ENCODE measurements at places on chromosomes 16 and 17.
A peak's percentile ranks its signal among the peaks of the same experiment; 100 is the strongest.

GRCh38 chr16:11481987-11482386 is 104.7 kb downstream of the LITAF start:
- no peak for DNase-seq

DNA sequence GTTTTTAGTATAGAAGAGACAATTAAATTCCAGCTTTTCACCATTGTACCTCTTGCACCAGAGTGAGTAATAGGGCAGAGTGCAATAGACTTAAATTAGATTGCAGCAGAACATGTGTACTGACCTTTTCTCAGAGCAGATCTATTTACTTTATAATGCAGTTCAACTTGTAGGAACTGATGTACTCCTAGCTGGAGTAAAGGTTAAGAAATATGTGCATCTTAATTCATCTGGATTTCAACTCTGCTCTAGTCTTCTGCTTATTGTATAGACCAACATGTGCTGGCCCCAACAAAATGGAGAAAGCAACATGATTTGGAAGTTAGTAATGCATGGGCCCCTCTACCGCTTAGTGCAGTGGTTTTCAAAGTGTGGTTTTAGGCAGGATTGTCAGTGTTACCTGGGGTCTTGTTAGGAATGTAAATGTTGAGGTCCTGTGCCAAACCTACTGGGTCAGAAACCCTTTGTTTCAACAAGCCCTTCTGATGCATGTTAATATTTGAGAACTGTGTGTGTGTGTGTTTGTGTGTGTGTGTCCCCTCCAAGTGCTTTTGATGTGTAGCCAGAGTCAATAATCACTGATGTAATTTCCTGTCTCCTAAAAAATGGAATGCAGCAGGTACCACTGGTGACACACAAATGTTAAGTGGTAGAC is 138.6 kb downstream of the TOX3 start:
- DNase-seq, result no peak

DNA sequence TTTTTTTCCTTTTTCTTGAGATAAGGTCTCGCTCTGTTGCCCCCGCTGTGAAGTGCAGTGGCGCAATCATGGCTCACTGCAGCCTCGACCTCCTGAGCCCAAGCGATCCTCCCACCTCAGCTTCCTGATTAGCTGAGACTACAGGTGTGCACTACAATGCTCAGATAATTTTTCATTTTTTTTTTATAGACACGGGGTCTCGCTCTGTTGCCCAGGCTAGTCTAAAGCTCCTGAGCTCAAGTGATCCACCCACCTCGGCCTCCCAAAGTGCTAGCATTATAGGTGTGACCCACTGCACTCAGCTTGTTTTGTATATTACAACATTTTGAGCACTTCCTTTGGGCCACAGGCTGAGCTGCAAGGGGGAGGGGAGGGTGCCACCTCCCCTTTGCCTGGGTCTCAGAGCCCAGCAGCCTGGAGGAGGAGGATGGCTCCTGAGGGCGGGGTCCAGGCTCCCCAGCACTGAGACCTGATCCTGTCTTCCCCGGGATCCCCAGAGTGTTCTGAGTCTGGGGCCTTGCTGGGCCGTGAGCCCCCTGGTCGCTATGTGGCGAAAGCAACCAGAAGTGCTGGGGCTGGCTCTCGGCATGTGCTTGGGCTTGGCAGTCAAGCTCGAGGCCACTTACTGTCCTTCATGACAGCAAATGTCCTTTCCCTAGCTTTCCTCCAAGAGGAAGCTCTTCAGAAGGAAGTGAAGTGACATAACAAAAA is 8.1 kb downstream of the DEF8 start:
- no peak for DNase-seq

DNA sequence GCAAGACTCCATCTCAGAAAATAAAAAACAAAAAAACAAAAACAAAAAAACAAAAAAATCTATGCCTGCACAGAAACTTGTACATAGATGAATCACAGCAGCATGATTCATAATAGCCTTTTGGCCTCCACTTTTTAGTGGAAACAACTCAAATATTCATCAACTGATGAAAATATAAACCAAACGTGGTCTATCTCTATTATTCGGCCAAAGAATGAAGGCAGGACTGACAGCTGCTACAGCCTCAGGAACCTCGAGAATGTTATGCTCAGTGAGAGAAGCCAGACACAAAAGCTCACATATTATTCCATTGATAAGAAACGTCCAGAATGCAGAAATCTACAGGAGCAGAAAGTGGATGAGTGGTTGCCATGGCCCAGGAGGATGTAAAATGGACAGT is 19.8 kb downstream of the PPL start:
- no peak for DNase-seq

GRCh38 chr16:21982108-21982507 is 18.8 kb downstream of the PDZD9 start:
- DNase-seq, result no peak

DNA sequence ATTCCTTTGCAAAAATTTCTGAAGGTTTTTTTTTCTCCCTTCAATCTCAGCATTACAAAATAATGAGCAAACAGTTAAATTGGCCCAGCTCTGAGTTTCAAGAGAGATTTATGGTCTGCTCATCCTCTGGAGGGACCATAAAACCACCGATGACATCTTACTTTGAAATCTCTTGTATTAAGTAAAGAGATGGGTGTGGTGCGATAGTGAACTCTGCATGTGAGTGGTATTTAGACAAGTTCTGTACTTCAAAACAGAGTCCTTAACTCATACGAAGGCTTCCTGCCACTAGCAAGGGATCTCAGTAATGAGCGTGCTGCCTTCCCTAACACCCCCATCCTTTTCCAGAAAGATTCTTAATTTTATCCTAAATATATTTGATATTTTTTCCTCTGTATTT is 2.1 kb downstream of the FAM20A start:
- DNase-seq, result peak; percentile 73

DNA sequence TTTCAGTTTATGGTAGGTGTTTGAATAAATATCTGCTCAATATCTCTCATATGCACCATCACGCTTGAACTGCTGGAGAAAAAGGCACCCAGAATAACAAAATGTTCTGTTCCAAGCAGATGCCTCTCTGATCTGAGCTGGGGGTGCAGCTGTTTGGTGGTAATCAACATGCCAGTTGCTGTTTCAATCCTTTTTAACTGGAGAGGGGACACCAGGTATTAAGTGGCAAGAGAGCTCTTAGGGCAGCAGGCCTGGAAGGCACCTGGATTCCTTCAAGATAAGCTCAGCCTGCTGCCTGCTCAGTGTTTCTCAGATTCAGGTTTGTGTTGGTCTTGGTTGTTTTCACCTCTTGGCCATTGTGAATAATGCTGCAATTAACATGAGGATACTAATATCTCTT is 27.2 kb upstream of the VAT1L start:
- no peak for DNase-seq

DNA sequence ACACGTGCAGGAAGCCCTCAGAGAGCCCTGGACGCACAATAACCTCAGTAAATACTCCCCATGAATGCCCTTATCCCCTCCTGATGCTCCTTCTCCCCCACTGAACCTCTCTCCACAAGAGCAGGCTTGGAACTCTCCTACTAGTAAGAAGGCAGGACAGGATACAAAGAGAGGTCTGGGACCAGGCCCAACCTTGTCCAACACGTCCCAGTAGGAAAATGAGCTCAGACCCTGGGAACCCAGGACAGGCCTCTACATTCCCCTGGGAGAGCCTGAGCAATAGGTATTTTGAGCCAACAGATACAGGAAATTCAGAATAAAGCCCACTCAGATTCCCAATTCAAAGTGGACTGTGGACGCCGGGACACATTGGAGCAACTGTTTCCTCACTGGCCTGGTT is 19.2 kb downstream of the ZNF423 start:
- DNase-seq, result no peak

GRCh38 chr16:27816561-27816960 is 247.0 kb downstream of the GSG1L start:
- DNase-seq, result no peak

DNA sequence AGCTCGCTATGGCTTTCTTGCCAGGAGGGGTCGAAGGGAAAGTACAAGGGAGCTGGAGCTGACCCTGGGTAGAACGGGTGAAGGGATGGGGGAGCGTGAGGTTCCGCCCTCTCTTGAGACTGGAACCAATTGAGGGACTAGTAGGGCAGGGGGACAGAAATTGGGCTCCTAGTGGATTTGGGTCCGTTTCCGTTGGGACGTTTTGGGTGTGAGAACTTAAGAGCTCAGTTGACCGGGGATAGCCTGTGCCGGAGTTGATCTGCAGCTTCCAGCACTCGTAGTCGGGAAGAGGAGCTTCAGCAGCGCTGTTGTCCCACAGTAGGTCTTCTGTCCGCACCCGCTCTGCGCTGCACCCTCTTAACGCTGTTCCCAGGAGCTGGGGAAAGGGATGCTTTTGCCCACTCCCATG is 481 bp downstream of the CNTROB start:
- DNase-seq, result peak; percentile 38

DNA sequence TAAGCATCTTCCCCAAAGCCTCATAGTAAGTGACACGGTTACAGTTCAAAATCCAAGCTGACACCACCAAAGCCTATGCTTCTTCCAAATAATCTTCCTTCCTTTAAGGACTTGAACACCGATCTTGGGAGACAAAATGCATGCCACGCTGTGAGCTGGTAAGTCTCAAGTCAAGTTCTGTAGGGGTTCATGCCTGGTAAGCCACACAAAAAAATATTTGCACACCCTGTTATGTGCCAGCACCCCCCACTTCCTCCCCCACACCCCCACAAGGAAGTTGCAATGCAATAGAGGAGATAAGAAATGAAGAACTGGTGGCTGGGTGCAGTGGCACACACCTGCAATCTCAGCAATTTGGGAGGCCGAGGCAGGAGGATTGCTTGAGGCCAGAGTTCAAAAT is 5.6 kb downstream of the NOG start:
- DNase-seq, result no peak

- no peak for DNase-seq
These were observed 187.8 kb downstream of the RAB11FIP4 start for GRCh38 chr17:31579265-31579664.

DNA sequence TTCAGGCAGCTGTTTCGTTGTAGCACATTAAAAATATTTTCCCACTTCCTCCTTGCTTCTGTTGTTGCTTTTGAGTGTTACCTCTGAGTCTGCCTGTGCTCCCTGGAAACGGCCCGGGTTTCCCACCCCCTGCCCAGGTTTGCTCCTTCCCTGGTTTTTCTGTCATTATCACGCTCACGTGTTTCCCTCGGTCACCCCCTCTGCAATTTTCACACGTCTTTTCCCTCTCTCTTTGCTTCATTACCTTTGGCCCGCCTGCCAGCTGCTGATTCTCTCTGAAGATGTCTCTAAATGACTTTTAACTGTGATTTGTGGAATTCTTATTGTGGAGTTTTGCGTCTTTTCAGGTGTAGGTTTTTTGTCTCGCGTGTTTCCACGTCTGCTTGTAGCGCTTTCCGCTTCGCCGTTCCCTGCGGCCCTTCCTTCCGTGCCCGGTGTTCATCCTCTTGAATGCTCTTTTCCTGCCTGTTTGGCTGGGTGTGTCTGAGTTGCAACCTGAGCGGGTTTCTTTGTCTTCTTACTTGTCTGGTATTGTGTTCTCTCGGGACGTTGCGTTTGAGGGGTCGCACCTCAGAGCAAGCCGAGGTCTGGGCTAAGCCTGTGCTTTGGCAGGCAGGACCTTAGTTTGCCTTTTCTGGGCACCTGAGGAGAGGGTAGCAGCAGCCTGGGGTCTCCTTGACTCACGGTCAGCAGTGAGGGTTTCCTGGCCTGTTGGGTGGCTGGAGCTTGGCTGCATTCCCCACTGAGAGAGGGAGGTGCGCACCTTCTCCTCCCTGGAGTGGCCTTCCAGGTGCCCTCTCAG is 96.3 kb upstream of the ZNF750 start:
- no peak for DNase-seq

DNA sequence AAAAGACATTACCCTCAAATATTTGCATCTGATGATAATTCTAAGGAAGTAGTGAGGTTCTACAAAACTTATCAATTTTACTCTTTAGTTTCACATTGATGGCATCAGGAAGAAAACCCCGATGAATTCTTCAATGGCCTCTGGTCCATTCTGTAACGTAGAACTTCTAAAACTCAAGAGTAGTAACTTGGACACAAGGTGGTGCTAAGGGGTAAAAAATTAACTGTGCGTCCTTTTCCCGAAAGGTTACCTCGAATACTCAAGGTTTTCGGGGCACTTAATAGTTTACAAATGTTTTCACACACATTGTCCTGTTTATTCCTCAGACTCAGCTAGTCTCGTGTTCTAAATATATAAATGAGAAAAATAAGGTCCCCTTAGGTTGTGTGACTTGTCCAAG is 517.3 kb upstream of the ZFHX3 start:
- DNase-seq, result no peak

DNA sequence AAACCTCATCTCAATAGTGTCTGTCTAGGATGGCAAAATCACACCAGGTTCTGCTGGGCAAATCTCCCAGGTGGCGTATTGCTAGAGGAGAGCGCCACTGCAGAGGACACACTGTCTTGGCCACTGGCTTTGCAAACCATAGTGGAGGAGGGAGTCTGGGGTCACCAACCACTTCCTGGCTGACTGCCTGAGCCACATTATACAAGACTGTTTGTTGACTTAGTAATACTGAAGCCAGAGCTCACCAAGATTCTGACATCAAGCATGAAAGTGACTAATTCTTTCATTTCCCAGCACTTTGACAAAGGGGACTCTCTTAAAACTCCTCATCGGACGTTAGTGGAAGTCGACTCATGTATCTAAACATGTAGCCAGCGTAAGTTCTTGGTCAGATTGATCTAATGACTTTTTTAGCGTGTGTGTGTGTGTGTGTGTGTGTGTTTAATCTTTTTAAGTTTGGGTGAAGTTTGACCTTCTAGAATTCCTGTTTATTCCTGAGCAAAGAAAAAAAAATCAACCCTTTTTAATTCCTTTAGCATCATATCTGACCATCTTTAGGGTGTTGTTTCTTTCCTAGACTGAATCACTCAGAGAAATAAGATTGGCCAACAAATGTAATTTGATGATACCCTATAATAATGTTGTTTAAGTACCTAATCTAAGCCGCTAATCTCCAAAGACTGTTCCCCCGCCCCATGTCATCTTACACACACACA is 13.7 kb downstream of the PITPNC1 start:
- peak; percentile 71 for DNase-seq

DNA sequence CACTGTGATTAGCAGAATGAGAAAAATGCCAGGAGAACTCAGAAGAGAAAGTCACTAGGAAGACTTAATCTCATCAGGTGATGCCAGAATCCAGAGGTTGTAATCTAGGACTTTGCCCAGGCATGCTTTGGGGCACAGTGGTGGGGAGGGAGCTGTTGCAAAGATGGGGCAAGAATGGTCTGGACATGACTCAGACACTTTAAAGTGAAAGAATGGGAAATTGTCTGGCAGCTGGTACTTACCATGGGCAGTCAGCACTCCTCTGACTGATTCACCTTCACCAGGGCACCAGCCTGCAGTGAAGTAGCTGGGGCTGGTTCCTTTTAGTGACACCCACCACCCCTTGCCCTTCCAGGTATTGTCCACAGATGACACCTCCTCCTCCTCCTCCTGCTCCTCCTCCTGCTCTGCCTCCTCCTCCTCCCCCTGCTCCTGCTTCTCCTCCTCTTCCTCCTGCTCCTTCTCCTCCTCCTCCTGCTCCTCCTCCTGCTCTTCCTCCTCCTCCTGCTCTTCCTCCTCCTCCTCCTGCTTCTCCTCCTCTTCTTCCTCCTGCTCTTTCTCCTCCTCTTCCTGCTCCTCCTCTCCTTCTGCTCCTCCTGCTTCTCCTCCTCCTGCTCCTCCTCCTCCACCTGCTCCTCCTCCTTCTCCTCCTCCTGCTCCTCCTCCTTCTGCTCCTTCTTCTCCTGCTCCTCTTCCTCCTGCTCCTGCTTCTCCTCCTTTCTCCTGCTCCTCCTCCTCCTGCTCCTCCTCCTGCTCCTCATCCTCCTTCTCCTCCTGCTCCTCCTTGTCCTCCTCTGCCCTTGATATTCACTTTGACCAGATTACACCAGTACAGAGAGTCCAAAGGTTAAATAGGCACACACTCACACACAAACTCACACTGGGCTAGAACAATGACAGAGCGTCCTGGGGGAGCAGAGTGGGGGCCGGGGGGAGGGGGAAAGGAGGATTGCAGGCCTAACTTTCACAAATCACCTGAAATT is at the start of gene CHD9NB:
CHD9NB (minus strand) TSS at position 379 of the 983 bp plus-strand sequence. CDS start 8,739 bp downstream, outside the sequence.
- DNase-seq, result peak; percentile 87

All from AG20443 (cell line).